ENCODE measurements at places on chromosomes 12 and 14.

DNA sequence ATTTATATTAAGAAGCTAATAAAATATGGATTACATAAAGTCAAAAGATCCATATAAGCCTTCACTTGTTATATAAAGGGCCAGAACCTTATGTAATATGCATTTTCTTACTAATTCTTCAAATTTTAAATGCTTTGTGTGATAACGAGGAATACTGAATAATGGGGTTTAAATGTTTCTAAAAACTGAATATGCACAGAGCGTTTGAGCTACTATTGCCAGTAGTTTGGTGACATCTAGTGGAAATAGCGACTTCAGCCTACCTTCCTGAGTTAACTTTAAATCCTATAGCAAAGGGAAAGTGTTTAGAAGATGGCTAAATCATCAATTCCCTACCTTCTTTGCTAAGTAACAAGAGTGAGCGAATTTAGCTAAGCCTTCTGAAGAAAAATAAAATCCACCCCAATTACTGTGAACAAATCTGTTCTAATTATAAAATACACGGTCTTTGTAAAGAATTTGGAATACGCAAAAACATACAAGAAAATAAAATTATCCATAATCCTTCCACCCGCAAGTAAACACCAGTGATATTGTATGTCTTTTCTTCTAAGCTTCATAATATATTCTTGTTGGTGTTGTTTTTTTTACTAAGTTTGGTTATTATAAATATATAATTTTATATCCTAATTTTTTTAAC lies 115.5 kb upstream of the G2E3 start:
- no peak for DNase-seq

GRCh38 chr14:81164167-81164774 lies 56.5 kb downstream of the GTF2A1 start:
- peak; percentile 63 for DNase-seq

DNA sequence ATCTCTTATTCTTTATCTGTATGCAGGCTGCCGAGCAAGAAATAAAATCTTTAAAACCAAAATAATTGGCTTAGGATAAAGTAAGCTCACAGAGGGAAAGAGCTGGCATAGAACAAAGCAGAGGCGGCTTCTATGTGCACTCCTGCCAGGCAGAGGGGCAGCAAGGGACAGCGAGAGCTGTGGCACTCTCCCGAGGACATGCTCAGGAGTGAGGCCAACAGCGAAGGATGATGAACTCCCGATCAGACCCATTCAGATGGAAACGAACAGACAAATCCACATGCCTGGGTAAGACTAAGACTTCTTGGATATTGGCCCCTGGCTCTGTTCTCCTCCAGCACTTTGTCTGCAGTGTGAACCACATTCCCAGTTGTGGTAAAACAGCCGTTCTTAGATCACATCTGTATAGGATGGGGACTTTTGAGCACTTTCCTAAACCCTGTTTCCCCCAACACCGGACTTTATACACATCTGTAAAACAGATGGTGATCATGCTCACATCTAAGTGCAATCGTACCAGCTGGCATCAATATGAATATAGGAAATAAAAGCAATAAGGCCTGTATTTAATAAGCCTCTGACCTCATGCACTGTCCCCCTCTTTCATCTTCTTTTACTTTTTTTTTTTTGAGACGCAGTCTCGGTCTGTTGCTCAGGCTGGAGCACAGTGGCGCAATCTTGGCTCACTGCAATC lies 134.1 kb downstream of the PPM1H start:
- no peak for DNase-seq

GRCh38 chr14:80352471-80352870 lies 141.2 kb upstream of the DIO2 start:
- no peak for DNase-seq

DNA sequence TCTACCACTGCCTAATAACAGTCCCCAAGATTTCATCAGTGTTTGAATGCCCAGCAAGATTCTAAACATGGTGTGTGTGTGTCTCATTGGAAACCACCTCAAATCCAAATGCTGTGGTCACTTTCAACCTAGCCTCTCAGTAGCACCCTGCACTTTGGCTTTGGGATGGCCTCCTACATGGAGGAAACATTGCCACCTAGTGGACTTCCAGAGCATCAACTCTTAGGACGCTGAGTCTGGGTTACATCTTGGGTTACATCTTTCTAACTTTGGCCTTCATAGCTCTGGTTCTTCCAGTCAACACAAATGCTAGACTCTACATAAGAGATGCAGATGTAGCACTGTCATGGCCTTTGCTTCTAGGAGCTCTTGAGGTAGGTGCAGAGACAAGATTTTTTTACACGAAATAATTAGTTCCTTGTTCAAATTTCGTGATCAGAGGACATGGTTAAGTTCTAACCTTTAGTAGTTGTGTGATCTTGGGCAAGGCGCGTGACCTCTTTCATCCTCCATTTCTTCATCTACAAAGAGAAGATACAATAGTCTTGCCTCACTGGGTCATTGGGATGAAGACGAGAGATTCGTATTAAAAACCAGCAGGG lies 113.5 kb upstream of the VASH1 start:
- DNase-seq, result no peak

DNA sequence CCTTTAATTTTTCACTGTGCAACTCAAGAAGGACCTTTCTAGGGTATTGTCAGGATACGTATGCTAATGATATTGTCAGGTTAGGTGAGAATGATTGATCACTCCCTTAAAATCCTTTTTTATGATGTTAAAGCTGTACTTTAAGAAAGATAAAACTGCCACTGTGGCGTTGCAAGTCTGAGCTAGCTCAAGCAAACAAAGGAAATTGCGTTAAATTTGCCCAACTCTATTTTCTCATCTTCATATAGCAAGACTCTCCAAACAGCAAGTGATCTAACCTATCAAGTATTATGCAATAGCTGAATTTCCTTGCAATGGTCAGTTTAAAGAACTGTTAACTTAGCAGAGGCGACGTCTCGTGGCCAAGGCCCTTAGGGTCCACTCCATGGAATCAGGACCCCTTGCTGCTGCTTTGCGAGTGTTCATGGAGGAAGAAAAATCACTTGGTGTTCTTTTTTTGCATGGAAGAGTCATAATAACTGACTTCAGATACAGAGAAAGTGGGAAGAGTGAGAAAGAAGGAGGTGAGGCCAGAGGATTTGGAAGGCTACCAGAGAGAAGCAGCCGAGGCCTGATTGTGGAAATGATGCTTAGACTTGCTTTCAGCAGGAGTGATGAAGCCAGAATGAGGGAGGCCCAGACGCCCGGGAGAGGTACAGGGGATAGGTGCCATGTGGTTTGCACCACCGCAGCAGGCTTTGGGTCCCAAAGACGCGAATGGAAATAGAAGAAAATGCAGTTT lies 2.5 kb downstream of the TRAF3 start:
- DNase-seq, result no peak

GRCh38 chr12:65517656-65518210 lies 239.2 kb downstream of the MSRB3 start:
- no peak for DNase-seq
